ENCODE measurements at places on chromosomes 5 and 9.

GRCh38 chr9:110103257-110103656, 104.7 kb downstream of the C9orf152 start:
- no peak for DNase-seq

- no peak for DNase-seq
Observed at GRCh38 chr9:6864102-6864501, 106.3 kb downstream of the KDM4C start.

DNA sequence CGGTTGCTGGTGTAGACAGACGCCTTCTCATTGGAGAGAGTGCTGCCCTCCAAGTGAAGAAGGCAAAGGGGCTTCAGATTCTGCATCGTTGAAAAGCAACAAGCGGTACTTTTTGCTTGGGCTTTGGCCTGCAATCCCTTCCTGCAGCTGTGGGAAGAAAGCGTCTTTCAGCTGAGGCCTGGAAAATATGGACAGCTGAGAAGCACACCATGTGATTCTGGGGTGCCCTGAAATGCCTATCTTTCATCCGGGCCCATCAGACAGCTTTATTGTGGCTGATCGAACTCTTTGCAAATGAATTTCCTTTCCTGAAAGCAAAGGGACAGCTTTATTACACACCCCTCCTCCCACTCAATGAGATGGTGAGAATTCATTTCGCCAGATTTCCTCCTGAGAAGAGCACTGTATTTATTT, 74.0 kb downstream of the NSG2 start:
- no peak for DNase-seq

DNA sequence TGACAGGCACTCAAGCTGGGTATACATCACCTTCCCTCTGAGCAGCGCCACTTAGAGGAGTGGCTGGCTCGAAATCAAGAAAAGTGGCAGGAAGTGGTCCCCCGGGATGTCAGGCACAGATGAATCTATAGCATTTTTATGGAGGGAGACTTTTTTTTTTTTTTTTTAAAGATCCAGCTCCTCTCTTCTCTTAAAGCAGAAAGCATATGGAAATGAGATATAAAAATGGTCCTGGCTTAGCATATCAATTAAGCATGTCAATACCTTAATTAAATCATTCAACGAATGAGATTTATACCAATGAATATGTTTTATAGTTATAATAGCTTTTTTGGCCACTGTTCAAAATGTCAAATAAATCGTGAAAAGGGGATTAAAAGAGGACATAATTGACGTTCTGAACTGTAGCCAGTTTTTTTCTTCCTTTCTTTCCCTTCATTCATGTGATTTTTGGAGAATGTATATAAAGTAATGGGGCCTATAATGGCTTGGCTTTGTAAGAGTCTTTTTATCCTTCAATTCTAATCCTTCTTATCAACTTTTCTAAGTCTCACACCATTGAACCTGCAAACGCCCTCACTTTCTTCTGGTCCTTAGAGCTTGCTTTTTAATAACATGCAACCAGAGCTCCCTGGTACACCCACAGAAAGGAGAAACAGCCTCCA, 319.2 kb upstream of the PANK3 start:
- DNase-seq = no peak
